ENCODE measurements at places on chromosomes 12 and 14. TPM values are rescaled to one million over a fixed set of nuclear protein-coding genes. Genes with fewer than 3 reads are reported as not detected.
A peak's percentile ranks its signal among the peaks of the same experiment; 100 is the strongest.

The SRRM4 gene
- total RNA-seq: not detected

- no peak for DNase-seq
Observed at GRCh38 chr14:28406196-28406595, 360.4 kb upstream of the FOXG1 start.

DNA sequence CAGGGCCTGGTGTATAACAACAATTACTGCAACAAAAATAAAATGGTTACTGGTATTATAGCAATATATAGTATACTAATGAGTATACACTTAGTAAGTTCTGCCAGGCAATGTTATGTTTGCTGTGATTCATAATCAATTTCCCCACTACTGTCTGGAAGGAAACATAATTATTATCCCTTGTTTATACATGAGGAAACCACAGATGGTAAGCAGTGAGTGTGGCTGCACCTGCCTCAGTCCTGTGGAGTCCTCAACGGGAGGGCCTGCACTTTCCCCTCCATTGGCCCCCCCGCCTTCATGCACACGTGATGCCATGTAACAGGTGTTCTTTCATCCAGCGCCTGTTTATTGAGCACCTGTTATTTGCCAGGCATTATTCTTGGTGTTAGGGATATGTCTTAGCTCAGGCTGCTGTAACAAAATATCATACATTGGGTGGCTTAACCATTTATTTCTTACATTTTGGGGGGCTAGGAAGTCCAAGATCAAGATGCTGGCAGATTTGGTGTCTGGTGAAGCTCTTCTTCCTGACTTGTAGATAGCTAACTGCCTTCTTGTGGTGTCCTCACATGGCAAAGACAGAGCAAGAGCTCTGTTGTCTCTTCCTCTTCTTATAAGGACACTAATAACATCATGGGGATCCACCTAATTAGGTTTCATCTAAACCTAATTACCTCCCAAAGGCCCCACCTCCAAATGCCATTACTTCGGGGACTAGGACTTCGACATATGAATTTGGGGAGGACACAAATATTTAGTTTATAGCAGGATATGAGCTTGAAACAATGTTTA lies 59.5 kb upstream of the CHGA start:
- DNase-seq: no peak

The KERA gene
- not detected for total RNA-seq

DNA sequence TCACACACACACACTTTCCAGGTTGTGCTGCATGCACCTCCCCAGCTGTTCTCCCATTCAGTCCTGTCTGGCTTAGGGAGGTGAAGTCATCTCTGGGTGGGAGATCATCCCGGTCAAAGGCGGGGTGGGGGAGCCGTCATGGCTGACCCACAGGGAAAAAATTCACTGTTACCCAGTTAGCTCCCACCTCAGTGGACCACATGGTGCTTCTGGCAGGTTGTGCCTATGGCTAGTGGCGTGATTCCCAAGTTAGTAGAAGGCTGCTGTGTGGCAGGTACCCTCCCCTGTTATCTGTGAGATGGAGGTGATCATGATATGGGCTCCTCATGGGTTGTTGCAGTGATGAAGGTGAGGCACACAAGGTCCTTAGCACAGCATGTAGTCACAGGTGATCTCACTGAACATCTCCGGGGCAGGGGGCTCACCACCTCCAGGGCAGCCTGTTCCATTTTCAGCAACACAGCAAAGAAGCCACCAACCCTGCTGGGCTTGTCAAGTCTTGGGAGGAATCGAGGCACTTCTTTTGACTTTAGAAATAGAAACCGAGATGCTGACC lies 154.9 kb upstream of the CCND2 start:
- peak; percentile 52 for DNase-seq

The SERPINA10 gene
- total RNA-seq: not detected

GRCh38 chr12:109458771-109459208 lies 18.3 kb downstream of the KCTD10 start:
- DNase-seq: no peak

DNA sequence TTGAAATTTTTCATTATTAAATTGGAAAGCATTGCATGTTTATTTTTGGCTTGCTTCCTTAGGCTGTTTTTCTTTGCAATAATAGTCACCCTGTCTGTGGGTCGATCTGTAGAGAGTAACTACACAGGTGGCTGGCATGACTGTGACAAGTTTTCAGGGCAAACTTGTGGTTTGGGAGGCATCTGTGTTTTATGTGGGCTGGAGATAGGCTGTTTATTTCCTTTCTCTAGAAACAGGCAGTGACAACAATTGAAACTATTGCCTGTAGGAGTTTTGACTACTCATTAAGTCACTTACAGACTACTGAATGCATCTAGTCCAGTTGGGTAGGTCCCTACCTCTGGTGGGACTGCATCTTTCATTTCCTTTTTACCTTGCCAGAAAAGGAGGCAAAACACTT lies 155.6 kb downstream of the DYRK2 start:
- DNase-seq: no peak
